ENCODE measurements at places on chromosomes 7 and 10.
A peak's percentile ranks its signal among the peaks of the same experiment; 100 is the strongest.

GRCh38 chr7:101370836-101371235, 8.2 kb downstream of the COL26A1 start:
- H3K4me3 ChIP-seq, result no peak overlapping the region
- DNase-seq, result no peak
- H3K27ac ChIP-seq, result no peak overlapping the region
- H3K4me1 ChIP-seq, result peaks cover 8% of the 10 kb centered on the region
- H3K36me3 ChIP-seq, result no peaks in the 10 kb centered on the region
- peaks cover 43% of the 10 kb centered on the region for H3K27me3 ChIP-seq

GRCh38 chr10:34522546-34522945, 292.6 kb downstream of the PARD3 start:
- no peak for DNase-seq
- no peak overlapping the region for H3K4me3 ChIP-seq
- no peak overlapping the region for H3K27ac ChIP-seq
- no peaks in the 10 kb centered on the region for H3K36me3 ChIP-seq
- H3K27me3 ChIP-seq, result no peaks in the 10 kb centered on the region

GRCh38 chr10:111873621-111874135, 309.9 kb downstream of the GPAM start:
- no peak overlapping the region for H3K27ac ChIP-seq
- no peak for DNase-seq
- H3K36me3 ChIP-seq, result no peaks in the 10 kb centered on the region

- H3K36me3 ChIP-seq, result no peaks in the 10 kb centered on the region
- H3K27ac ChIP-seq, result no peak overlapping the region
- H3K4me1 ChIP-seq, result peaks cover 8% of the 10 kb centered on the region
- DNase-seq, result no peak
Measured at GRCh38 chr10:43262902-43263466, 3.9 kb downstream of the RASGEF1A start.

GRCh38 chr7:34486371-34486770, 171.6 kb upstream of the NPSR1 start:
- no peaks in the 10 kb centered on the region for H3K4me1 ChIP-seq
- H3K27ac ChIP-seq, result no peak overlapping the region
- no peak overlapping the region for H3K4me3 ChIP-seq
- DNase-seq, result no peak
- H3K36me3 ChIP-seq, result no peaks in the 10 kb centered on the region

DNA sequence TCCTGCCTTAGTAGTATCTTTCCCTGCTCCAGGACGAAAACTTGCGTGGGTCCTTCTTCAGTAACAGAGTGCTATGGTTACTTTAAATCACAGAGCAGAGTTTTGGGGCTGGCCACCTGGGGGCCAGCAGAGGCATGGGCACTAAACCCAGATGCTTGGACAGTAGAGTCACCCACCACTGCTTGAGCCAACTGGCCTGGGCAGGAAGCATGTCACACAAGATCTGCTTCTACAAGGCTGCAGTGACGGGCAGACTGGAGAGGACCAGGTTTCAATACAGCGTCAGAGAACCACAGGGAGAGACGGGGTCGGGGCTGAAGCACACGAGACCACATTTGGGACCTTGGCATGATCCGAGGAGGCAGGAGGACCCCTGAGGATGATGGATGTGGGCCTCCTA, 14.3 kb upstream of the DMBT1 start:
- no peak overlapping the region for H3K27ac ChIP-seq
- peaks cover 38% of the 10 kb centered on the region for H3K4me1 ChIP-seq
- no peaks in the 10 kb centered on the region for H3K36me3 ChIP-seq
- H3K4me3 ChIP-seq, result no peak overlapping the region
- peaks cover 12% of the 10 kb centered on the region for H3K27me3 ChIP-seq

- peaks cover 1% of the 10 kb centered on the region for H3K36me3 ChIP-seq
- H3K4me1 ChIP-seq, result peaks cover 28% of the 10 kb centered on the region
- no peaks in the 10 kb centered on the region for H3K27me3 ChIP-seq
- peak overlapping the region; percentile 38 for H3K27ac ChIP-seq
Measured at GRCh38 chr7:66679633-66680244, 51.1 kb downstream of the KCTD7 start.

DNA sequence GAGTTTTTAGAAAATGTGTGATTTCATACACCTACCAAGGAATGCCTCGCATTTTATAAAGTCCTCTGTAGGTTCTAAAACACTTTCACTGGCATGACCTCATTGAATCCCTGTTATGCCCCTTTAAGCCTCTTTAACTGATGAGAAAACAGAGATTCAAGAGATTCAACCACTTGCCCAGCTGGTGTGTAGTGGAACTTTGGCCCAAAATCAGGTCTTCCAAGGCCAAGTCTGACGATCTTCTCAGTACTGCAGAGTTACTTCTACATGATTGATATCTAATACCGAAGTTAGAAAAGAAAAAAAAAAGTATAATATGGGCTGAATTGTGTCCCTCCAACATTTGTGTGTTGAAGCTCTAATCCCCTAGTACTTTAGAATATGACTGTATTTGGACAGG, 202.0 kb downstream of the WDR11 start:
- H3K4me3 ChIP-seq, result no peak overlapping the region
- DNase-seq, result no peak
- no peaks in the 10 kb centered on the region for H3K4me1 ChIP-seq
- no peaks in the 10 kb centered on the region for H3K27me3 ChIP-seq
- no peak overlapping the region for H3K27ac ChIP-seq

All from activated CD8-positive, alpha-beta memory T cell treated with anti-CD3 and anti-CD28 coated beads, Interleukin-2, amount 10 ng/mL, durations not matched to agents 7 days and 5 days (primary cell).